ENCODE measurements at places on chromosomes 2 and 18.

DNA sequence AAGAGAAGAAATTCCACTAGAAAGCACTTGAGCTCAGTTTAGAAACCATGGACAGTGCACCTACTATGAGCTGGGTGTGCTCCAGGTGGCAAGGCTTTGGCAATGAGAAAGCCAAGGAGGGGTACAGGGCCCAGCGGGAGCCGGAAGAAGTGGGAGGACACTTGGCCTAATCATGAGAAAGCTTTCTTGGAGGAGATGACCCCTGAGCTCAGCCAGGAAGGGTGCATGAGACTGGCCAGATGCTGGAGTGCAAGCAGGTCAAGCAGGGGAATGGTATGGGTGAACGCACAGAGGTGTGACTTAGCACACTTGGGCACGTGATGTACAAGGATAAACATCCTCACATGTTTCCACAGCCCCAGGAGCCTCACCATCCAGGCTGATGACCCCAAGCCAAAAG, 97.2 kb upstream of the GLI2 start:
- no peak for DNase-seq

- peak; percentile 23 for DNase-seq
Measured at GRCh38 chr2:190216829-190217228, 102.8 kb downstream of the HIBCH start.

DNA sequence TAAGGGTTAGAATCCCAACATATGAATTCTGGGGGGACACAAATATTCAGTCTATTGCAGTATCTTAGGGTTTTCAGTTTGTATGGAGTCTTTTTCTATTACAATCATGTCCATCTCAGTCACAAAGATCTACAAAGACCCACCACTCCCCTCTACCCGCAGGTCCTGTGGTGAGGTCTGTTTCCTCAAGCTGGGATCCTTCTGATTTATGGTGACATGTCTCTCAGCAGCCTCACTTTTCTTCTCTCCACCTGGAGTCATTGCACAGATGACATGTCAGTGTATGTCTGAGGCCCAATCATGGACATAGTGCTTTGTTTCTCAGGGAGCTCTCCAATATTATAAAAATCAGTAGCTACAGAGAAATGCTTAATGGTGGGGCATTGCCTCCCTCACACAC, 113.4 kb upstream of the RAB27B start:
- DNase-seq: no peak

GRCh38 chr2:99776206-99776905, 286.5 kb upstream of the REV1 start:
- DNase-seq: no peak

DNA sequence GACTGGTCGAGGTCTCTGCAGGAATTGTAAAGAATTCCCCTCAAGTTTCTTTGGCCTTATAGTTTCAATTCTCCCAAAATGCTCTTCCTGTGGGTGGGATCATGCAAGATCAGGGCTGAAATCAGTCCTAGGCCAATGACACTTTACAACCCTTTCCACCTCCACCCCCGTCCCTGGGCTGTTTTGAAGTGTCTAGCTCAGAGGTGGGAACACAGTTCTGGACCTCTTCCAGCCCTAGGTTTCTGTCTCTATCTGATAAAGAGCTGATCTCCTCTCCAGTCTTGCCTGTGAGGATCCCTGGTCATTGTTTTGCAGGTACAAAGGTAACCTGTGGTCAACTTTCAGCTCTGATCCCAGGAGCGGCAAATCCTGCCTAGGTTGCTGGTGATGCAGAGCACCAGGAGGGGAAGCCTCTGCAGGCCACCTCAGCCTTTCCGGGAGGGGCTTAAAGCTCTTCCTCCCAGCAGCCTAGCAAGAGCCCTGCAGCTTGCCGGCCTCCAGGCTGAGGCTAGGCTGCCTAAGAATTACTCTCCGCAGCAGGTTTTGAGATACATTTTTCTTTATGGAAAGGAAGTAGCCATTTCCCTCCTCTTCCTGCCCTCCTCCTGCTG, 69.8 kb upstream of the WIPF1 start:
- no peak for DNase-seq

- no peak for DNase-seq
Measured at GRCh38 chr2:106882673-106883072, 3.3 kb downstream of the ST6GAL2 start.

GRCh38 chr18:48599391-48599790, 60.6 kb downstream of the CTIF start:
- DNase-seq: no peak

GRCh38 chr2:64534363-64534762, 10.2 kb downstream of the AFTPH start:
- no peak for DNase-seq

GRCh38 chr18:12485479-12486105, 77.9 kb downstream of the PRELID3A start:
- no peak for DNase-seq

Measured in NT2/D1 (cell line).